Hematopoietic multipotent progenitor cell treated with erythropoietin and hydrocortisone succinate and interleukin-3 and kit ligand, for 8 days (in vitro differentiated cells): ENCODE measurements at places on chromosomes 2 and 18.

DNA sequence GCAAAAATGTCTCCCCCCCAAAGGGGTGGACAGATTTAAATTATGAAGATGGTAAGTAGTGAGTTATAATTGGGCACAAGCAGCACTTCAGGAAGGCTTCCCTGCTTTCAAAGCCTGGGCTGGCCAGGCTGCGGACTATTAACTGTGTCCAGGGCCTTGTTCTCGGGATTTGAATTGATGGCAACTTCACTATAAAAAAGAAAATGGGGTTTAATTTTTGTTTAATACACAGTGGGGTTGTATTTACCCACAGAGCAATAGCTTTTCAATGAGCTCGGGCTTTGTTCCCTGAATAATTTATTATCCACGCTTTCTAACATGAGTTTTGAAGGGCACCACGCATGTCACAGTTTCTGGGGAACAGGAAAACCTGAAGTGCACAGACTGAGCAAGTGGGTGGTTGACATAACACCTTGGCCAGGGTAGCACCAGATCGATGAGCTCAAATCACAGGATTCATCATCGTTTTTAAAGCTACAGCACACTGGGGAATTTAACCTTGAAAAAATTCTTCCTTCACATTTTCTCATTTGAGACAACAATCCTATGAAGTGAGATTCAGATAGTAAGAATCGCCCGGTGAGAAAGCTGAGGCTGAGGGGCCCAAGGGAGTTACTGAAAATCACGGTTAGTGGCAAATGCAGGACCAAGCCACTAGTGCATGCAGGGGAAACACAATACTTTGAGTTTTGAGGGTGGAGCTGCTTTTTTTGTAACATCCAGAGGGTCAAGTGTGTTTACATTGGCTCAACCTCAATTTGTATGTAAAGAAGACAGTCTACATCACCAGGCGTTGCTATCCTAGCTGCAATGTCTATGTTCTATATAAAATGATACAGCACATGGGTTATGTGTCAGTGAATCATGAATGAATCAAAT lies 28.9 kb upstream of the LMAN1 start:
- no peak for DNase-seq

- no peak for DNase-seq
These were observed 97.4 kb upstream of the LHCGR start for GRCh38 chr2:48852938-48853337.

GRCh38 chr2:136286423-136286822 lies 168.5 kb upstream of the CXCR4 start:
- DNase-seq = no peak

- no peak for DNase-seq
These were observed 56.8 kb downstream of the HK2 start for GRCh38 chr2:74890711-74891110.

GRCh38 chr2:200635251-200635650 lies 49.4 kb downstream of the AOX1 start:
- no peak for DNase-seq

GRCh38 chr18:10194592-10194991 lies 259.8 kb upstream of the APCDD1 start:
- DNase-seq = no peak

DNA sequence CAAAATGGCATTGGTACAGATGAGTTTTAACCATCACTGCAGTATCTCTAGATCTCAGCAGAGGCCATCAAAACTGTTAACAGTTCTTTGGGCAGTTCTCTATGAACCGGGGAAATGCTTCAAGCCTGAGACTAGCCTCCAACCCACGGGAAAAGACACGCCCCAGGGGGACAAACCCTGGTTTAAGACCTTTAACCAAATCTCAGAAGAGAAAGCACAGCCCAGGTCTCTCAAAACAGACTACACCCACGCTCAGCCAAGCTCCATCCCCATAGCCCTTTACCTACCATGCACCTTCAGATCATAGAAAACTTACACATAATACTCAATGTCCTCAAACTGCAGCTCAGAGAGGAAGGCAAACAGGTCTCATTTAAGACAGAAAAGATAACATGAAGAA lies 78.3 kb downstream of the TMEM163 start:
- no peak for DNase-seq

- DNase-seq = no peak
These were observed 70.7 kb downstream of the CCDC93 start for GRCh38 chr2:117943013-117943672.

- DNase-seq = no peak
These were observed 52.0 kb upstream of the ARL4C start for GRCh38 chr2:234548695-234549420.

- DNase-seq = no peak
These were observed 11.1 kb upstream of the INO80C start for GRCh38 chr18:35508746-35509338.

GRCh38 chr18:21803495-21803894 lies 62.9 kb downstream of the MIB1 start:
- no peak for DNase-seq

GRCh38 chr2:230418341-230419016 lies 2.5 kb downstream of the SP100 start:
- DNase-seq = no peak

DNA sequence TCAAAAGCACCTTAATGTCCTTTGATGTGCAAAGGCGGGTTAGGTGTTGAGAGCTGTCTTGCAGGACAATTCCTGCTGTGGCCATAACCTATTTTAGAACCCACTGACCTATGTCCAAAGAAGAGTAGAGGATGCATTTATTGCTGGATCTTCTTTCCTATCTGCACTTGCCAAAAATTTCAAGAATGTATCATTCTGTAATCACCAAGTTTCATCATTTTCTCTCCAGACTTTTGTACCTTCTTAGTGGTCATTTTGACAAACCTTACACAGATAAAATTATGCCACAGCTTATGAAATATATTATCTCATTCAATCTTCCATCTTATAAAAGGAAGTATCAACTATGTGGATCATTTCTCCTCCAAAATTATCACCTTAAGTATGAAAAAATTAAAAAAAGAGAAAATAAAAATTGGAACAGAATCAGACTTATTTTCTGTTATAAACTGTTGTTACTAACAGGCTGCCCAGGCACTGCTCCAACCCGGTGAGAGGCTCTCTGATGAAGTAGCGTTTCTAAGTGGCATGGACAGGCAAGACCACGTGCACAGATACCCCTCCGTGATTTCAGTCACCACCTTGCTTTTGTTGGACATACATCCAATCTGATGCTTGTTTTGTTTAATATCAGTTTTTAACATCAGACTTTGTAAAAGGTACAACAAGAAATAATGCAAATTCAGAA lies 559.9 kb upstream of the ID2 start:
- DNase-seq = no peak

GRCh38 chr2:4673025-4673489 lies 969.7 kb downstream of the DCDC2C start:
- no peak for DNase-seq

DNA sequence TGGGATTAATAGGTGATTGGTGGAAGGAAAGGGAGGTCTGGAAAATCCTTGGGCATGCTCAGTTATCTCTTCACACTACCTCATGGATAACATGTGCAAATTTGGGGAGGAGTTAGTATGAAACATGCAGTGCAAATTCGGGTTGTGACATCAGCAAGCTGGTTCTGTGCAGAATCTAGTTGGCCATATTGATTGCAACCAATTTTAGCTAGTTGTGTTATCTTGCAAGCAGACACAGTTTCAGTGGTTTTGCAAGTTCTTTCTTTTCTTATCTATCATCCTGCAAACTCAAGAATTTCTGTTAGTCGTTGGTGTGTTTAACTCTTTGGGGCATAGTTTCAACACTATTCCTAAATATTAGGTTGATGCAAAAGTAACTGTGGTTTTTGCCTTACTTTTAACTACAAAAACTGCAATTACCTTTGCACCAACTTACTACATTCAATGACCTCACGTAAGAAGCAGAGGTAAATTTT lies 135.4 kb downstream of the PTH2R start:
- DNase-seq = peak; percentile 95

DNA sequence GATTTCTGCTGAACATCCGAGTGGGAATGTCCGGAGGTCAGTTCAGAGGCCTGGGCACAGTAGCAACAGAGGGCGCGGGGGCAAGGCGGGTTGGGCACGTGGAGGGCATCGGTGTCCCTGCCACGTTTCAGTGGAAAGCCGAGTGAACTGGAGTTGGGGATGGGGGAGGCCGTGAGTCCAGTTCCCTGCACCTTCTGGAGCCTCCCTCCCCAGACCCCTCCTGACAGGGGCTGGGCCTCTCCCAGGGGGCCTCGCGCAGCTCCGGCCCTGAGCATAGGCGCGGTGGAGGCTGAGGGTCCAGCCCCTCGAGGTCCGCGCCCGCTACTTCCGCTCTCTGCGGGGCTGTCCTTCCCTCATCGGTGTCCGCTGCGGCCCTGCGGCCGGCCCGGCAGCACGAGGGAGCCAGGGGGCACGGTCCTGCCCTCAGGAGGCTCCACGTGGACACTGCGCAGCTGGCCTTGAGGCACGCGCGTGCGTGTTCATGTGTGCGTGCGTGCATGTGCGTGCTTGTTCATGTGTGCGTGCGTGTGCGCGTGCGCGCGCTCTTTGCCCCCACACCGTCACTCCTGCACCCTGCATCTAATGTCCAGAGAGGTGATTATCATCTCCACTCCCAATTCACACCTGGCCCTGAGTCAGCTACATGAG lies 50.2 kb downstream of the PLEKHB2 start:
- DNase-seq = no peak

- DNase-seq = no peak
These were observed 466.6 kb upstream of the TNP1 start for GRCh38 chr2:217326238-217327022.

GRCh38 chr2:114548151-114548550 lies 105.7 kb downstream of the DPP10 start:
- DNase-seq = no peak

- no peak for DNase-seq
These were observed 6.5 kb downstream of the IL1B start for GRCh38 chr2:112829961-112830681.

DNA sequence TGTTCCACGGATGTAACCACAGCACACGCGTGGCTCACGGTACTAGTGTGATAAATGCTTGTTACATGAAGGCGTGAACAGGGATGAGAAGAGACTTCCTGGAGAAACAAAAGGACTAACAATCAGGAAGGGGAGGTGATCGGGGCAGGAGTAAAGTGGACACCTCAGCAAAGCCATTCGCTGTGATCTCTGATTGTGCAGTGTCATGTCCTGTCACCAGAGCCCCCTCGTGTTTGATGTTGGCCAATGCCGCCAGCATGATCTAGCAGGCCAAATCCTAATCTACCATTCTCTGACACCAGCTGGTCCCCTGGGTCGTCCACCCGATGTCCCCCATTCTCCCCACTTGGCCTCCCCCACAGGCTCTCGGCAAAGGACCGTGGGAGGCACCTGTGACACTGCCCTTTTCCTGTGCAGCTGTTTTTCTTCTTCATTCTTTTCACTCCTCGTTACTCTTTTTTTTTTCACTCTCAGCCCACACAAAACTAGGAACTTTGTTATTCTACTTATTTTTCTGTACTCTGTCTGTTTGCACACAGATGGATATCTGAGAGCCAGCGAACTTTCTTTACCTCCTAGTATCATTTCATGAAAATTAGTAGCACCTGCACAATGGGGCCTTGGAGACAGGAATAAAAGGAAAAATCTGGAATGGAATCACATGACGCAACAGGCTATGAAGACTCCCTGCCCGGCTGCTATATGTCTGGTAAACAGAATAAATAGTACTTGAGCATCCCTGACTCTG lies 146.8 kb downstream of the TGIF1 start:
- DNase-seq = peak; percentile 94

DNA sequence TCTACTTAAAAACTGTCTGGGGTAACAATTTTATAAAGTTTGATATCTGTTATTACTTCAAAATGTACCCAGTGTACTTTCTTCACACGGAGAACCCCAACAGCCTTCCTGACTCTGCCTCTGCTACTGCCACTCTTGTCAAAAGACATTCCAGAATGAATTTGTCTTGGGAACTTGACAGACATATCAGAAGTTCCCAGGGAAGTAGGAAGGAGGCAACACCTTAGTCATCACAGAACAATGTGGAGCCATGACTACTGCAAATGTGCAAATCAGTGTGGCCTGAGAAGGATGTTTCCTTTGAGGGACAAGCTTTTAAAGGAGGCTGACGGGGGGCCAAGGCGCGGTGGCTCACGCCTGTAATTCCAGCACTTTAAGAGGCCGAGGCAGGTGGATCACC lies 133.8 kb upstream of the RNF152 start:
- DNase-seq = no peak

DNA sequence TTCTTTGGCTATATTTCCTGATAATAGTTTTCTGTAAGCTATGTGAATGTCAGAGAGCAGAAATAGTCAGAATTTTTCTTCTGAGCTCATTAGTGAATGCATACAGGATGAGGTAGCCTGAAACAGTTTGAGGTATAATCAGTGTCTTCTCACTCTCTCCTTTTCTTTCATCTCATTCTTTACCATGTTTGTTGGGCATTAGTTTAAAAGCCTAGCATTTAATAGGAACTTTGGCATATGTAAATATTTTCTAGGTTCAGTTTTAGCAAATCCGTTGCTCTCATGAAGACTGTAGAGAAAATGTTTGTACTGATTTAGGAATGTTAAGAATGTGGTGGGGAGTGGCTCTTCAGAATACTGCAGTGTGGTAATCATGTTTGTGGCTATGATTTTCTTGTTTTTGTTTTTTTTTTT lies 119.4 kb downstream of the PARD3B start:
- DNase-seq = no peak

- DNase-seq = no peak
These were observed 29.8 kb downstream of the LTBP1 start for GRCh38 chr2:32976409-32977063.

DNA sequence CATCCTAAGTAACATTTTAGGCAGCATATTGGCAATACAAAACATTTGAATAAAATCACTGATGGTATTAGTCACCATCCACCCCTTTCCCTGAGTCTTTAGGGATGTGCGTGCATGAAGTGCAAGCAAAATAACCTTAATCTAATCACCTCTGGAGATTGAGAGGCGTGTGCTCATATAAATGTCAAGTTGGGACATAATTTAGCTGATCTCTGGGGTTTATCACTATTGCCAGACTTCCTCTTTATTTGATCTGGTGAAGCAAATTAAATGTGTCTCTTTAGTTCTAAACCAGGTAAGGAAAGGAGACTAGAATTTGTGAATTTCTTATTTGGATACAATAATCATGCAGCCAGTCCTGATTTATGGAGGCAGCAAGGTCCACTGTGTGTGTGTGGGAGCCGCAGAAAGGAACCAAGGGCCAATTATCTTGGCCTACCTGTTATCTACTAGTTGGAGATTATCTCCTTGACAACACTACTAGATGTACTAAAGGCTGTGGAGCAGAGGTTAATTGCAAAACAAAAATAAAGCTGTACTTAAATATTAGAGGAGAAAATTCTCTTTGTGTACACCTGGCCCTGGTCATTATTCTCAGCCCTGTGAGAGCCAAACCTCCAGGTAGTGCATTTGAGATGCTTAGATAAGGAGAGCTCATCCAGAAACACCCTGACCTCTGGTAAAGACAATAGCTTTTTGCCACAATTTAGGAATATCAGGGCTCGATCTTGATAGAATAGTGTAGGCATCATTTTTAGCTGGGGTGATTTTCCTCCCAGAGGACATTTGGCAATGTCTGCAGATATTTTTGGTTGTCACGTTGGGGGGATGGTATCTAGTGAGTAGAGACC lies 78.2 kb downstream of the HRH4 start:
- DNase-seq = peak; percentile 23

DNA sequence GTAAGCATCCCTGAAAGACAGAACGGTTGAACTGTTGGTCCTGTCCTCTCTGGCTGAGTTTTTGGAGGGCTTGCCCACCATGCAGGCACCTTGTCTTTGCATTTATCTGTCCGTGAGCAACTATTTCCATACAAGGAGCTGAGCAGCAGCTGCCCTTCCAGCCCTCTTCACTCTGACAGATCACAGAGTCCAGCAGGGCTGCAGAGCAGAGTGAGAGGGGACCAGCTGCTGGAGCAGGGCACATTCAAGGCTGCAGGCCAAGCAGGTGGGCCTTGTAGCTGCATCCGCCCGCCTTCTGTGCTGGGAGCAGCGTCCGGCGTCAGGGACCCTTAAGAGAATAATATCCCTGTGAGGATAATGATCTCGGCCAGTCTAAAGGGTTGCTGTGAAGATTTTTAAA lies 9.5 kb downstream of the SMYD1 start:
- no peak for DNase-seq
